CD8-positive, alpha-beta memory T cell (primary cell): ENCODE measurements at places on chromosomes 1 and 21. TPM values are rescaled to one million over a fixed set of nuclear protein-coding genes. Genes with fewer than 3 reads are reported as not detected.

RUNX1 gene
- 41.5 TPM for total RNA-seq

PTGFR gene
- total RNA-seq, result not detected

GRIK3 gene
- total RNA-seq, result not detected

SYT2 gene
- total RNA-seq, result not detected

DNA sequence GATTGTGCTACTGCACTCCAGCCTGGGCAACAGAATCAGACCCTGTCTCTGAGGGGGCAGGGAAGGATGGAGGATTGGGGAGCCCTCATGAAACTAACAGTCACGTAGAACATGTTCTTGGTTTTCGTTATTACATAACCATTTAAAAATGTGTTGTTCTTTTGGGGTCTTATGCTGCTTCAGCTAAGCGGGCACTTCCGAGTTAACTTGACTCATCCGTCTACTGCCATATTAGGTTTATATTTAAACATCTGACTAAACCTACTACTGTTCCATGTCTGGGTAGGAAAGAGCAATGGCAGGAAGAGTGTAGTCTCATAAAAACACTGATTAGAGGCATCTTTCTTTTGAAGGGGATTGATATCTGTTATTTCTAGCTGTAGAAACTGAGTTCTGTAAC is 59.5 kb upstream of the BMP8A start:
- no peak for DNase-seq

DNA sequence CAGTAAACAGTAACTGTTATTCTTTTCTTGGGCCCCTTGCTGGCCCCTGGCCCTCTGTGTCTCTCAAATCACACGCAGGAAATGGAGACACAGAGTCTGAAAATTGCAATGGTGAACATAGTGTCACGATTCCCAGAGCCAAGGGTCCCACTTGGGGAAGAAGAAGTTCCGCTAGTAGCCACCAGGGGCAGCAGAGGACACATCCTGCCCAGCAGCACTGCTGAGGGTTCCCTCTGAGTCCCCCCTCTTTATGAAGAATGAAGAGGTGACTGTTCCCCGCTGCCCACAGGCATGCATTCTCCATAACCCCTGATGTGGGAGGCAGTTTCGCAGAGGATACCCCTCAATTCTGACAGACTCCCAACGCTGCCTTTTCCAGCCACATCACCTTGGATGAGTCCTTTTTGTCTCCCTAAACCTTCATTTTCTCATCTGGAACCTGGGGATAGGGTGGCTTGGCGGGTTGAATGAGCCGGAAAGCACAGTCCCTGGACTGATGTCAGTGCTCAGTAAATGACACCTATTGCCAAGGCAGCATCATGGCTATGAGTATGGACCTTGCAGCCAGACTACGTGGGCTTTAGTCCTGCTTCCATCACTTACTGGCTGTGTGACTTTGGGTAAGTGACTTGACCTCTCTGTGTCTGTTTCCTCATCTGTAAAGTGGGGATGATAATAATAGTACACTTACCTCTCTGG is 238.0 kb upstream of the TMEM51 start:
- no peak for DNase-seq

DNA sequence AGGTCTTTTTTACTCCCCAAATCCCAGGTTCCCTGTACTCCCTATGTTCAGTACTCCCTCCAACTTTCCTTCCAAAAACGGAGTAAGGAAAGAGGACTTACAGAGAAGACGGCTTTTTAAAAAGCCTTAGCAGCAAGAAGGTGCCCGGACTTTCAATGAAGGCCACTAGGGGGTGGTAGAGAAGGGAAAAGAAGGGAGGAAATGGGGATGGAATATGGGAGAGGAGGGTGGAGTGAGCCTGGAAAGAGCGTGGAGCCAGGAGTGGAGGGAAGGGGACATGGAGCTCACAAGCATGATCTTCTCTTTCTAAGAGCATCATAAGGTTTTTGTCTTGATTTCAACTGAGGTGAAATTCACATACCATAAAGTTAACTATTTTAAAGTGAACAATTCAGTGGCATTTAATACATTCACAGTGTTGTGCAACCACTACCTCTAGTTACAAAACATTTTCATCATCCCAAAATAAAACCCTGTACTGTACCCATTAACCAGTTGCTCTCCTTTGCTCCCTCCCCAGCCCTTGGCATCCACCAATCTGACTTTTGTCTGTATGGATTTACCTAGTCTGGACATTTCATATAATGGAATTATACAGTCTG is 129.9 kb downstream of the ZNF281 start:
- no peak for DNase-seq

- DNase-seq, result no peak
These were observed 51.2 kb downstream of the MRPL39 start for GRCh38 chr21:25556091-25556490.

DNA sequence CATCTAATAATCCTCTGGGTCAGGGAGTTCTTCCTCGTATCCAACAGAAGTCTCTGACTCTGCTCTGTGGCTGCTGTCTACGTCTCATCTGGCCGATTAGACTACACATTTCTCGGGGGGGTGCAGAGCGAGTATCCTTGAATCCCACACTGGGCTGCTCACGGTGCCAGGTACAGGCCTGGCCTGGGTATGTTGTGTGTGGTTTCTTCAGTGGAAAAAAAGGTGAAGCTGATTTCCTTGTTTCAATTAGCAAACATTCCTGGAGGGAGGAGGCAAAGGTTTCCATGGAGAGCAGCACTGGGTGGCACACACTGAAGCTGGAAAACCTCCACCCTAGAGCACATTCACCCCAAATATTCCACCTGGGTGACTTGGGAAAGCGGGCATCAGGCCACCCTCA is 2.0 kb upstream of the RAB7B start:
- no peak for DNase-seq

DNA sequence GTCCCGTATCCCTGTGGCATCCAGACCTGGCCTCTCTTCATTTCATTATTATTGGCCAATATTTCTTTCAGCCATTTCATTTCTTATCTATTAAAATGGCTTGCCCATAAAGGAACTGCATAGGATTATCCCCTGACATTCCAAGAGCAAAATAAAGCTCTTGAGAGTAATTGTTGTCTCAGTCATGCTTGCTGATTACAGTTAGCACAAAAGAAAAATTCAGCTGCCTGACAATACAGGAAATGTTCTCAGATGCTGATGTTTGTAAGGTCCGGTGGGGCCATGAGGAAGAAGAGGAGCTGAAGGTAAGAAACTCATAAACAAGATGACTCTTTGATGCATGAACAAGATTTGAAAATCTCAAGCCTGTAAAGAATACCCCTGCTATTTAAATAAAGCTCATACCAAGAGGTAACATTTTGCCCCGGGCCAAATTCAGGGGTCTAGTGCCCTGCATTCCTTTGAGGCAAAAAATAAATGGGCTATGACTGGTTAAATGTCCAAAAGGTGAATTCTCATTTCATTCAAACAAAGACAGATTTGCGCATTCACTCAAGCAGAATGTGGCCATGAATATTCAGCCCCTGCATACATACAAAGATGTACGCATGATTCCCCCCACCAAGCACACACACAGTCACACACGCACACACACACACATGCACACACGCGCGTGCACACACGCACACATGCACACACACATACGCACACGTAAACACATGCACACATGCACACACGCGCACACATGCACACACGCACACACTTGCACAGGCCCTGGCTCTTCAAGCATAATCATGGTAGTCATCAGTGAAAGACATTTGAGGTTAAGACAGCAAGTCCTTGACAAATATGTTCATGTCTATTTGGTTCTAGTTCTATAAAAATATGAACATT is 44.8 kb downstream of the KCNJ15 start:
- no peak for DNase-seq

DNA sequence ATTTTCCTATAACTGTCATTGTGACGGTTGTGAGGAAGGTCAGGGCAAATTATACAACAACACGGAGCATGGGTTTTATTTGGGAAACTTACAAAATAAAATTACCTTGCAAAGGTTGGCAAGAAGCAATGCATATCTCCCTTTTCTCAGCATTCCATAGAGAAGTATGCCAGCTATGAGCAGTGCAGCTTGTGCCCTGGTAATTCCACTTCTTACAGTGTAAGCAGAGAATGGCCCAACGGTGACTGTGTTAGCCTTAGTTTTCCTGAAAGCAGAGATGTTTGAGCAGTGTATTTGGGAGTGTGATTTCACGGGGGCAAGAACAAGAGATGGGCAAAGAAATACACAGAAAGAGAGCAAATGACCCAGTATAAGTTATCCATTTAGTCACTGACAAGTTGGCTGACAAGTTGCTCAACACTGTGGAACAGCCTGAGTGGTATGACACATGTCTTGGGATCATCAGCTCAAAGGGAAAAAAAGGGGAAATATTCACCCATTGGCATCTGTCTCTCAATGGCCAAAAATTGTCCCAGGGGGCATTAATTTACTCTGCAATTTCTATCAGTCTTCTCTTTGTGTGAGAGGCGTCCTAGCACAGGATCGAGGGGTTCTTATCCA is 210.9 kb upstream of the NRIP1 start:
- DNase-seq, result no peak

GPR89A gene
- 31.0 TPM for total RNA-seq

- DNase-seq, result peak; percentile 10
These were observed 29.1 kb upstream of the IGSF5 start for GRCh38 chr21:39715804-39716397.

DNA sequence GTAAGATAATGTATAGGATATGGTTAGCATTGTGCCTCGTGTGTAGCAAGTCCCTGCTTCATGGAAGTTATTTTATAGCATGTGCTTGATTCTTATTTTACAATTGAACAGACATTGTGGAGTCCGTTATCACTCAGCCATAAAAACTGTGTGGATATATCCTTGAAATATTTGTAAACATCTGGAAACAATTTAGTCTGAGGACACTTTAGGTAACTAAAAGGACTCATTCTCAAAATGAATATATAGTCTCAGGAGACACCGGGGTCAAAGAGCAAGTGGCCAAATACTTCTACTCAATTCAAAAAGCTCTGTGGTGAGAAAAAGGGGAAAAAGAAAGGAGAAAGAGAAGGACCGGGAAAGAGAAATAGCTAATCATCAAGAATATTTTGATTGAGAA is 23.7 kb downstream of the PRRX1 start:
- DNase-seq, result no peak

CRYAA gene
- total RNA-seq, result not detected

DNA sequence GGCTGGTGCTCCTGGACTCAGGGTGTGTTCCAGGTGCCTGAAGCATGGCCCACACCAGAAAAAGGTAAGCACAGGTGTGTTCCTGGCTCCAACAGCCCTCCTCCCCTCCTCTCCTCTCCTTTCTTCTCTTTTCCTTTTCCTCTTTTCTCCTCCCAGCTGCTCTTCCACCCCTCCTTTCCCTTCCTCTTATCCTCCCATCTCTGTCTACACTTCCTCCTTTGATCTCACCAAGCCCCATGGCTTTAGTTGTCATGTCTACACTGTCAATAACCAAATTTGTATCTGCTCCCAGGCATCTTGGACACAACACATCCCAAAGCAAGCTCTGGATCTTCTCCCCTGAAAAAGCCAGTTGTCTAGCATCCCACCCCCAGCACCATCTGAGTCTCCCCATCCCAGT is 56.7 kb upstream of the LAPTM5 start:
- no peak for DNase-seq

DNA sequence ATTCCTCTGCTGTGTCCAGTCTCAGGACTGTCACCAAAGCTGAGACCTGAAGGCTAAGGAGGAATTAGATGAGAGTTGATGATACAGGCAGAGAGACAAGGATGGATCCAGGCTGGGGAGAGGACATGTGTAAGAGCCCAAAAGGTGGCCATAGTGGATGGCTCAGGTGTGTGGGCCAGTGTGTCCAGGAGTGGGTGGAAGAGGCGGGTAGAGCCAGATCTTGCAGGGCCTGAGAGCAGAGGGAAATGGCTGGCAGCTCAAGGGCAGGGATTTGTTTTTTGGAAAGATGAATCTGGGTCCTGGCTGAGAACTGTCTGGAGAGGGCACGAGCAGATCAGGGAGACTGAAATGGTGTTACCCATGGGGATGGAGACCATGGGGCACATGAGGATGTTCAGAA is 38.1 kb downstream of the AZIN2 start:
- DNase-seq, result no peak

UBASH3A gene
- total RNA-seq, result 38.7 TPM

GRCh38 chr21:33433425-33434114 is 30.4 kb downstream of the IFNGR2 start:
- DNase-seq, result no peak

DNA sequence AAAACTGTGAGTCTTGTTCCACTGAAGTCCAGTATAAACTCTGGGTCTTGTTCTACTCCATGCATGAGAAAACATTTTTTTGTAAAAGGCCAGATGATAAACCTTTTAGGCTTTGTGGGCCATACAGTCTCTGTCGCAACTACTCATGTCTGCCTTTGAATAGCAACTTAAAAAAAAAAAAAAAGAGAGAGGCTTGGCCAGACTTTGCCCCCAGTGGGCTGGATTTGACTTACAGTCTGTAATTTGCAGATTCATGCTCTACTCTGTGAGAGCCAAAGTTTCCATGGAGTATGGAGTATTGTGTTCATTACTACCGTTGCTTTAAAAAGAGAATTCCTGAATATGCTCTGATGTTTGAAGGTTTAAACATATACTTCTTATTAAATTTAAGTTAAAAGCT is 654.9 kb upstream of the PKN2 start:
- no peak for DNase-seq

USH2A gene
- not detected for total RNA-seq

- DNase-seq, result no peak
These were observed 5.0 kb downstream of the ADARB1 start for GRCh38 chr21:45079351-45079750.

BTBD19 gene
- total RNA-seq, result 7.3 TPM
